ENCODE measurements at places on chromosomes 3 and 15. TPM values are rescaled to one million over a fixed set of nuclear protein-coding genes. Genes with fewer than 3 reads are reported as not detected.

DNA sequence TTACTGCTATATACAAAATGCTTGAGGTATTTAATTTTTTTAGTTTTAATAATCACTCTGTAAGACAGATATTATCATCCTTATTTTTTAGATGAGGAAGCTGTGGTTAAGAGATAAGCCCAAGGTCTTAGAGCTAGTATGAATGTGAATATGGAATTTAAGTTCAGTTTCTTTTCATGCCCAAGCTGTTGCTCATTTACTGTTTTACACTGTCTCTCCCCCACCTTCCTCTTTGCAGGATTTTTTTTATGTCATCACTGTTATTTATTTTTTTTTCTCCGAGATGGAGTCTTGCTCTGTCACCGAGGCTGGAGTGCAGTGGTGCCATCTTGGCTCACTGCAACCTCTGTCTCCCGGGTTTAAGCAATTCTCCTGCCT is 22.5 kb downstream of the MAP2K5 start:
- DNase-seq, result no peak

GRCh38 chr15:80060356-80061006 is 1.0 kb downstream of the ZFAND6 start:
- no peak for DNase-seq

GRCh38 chr3:112770032-112770626 is 76.5 kb downstream of the CD200R1L start:
- no peak for DNase-seq

DNA sequence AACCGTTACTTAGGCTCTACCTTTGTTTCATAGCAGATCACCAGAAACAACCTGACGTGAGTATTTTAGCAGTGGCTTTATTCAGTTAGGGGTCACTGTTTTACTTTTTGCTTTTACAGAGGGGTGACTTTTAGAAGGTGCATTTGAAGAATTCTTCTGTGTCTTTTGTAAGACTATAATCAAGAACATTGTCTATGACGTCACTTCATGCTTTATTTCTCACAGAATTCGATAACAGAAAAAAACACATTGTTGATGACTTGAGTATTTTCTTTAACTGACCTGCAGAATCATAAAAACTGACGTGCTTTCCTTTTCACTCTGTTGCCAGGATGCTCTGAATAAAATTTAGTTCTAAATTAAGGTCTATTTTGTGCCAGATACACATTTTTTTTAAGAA is 244.5 kb downstream of the SLC9A9 start:
- DNase-seq, result no peak

GRCh38 chr3:136624894-136625815 is 127.0 kb downstream of the STAG1 start:
- DNase-seq, result no peak

LIPC gene
- total RNA-seq, result not detected

DUOXA1 gene
- 1.8 TPM for total RNA-seq

SH2D7 gene
- total RNA-seq, result not detected

Measured in mesenteric fat pad (tissue), 1 donor.